Cortex of kidney (tissue), 1 donor: ENCODE measurements at places on chromosomes 7 and 10.

- DNase-seq = no peak
Measured at GRCh38 chr7:22555476-22555875, 55.5 kb upstream of the STEAP1B start.

- no peak for DNase-seq
Measured at GRCh38 chr10:103793920-103794883, 61.2 kb downstream of the SH3PXD2A start.

- DNase-seq = no peak
Measured at GRCh38 chr7:91343996-91344629, 79.9 kb downstream of the FZD1 start.

GRCh38 chr10:21832821-21833130, 170.8 kb downstream of the DNAJC1 start:
- DNase-seq = no peak

GRCh38 chr7:67018940-67019339, 22.3 kb downstream of the TYW1 start:
- no peak for DNase-seq

GRCh38 chr7:157813741-157814661, 477.2 kb downstream of the DNAJB6 start:
- no peak for DNase-seq

- no peak for DNase-seq
Measured at GRCh38 chr7:153847828-153848227, 204.4 kb upstream of the DPP6 start.

- no peak for DNase-seq
Measured at GRCh38 chr7:149874644-149875028, 867 bp downstream of the ATP6V0E2 start.

DNA sequence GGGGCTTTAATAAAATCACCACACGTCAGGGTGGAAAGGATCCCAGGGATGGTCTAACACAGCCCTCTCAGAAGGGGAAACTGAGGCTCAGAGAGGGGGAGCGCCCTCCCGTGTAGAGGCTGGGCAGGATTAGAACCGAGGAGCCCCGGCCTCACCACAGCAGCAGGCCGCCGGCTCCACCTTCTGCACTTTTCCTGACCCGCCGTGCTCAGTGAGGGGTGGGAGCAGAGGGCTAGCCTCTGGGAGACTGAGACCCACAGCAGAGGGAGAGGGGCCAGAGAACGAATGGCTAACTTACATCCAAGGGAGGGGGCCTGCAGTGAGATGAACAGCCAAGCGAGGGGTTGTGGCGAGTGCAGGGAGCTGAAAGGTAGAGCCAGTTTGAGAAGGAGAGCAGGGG, 79.5 kb downstream of the COL13A1 start:
- DNase-seq = no peak

DNA sequence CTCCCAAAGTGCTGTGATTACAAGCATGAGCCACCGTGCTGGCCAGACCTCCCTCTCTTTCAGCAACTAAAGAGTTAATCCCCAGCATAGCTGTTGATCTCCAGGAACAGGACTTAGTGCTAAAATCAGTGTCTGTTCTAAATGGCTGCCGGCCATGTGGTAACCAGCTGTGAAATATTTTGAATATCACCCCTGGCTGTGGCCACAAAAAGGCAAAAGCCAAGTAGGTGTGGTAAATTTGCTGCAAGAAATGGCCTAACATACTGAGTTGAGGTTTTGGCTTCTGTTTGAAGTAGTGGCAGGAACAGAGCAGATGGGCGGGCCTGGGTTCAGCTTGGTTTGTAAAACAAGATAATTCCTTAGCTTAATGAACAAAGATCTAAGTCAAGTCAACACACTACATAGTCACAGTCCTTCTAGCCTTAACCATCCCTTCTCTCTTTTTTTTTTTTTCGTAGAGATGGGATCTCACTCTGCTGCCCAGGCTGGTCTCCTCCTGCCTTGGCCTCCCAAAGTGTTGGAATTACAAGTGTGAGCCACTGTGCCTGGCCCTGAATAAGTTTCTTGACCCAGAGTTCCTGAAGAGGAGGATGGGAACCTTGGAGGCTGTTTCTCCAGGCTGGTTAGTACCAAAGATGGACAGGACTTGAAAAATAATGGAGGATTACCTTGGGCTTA, 22.7 kb upstream of the AGFG2 start:
- DNase-seq = no peak

DNA sequence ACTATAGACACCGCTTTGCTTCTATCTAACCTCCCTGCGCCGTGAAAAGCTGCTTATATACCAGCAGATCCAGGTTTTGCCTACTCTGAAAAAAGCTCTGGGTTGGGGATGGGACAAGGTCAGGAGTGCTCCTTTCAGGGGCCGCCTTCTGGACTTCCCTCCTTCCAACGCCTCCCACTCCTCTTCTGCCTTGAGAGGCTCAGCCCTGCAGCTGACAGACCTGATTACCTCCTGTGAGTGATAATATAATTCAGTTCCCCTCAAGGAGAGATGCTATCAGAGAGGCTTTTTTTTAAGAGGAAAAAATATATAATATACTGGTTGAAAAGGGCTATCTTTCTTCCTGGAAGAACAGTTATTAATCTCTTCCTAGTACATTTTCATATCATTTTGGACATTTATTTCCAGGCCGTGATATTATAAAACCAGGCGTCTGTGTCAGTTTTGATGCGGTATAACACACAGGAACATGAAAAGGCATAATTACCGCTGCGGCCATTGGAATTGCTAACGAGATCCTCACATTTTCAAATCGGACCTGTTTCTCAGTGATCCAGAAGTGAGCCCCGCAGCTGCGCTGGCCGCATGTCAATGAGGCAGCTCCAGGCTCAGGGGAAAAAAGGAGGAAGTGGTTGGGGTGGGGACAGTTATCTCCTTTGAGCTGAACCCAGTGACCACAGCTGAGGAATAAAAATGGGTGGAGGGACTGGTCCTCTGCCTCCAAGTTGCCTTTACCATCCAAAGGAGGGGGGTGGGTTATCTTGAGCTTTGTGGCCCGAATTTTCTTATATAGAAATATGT, 457.1 kb downstream of the TYW1 start:
- no peak for DNase-seq

DNA sequence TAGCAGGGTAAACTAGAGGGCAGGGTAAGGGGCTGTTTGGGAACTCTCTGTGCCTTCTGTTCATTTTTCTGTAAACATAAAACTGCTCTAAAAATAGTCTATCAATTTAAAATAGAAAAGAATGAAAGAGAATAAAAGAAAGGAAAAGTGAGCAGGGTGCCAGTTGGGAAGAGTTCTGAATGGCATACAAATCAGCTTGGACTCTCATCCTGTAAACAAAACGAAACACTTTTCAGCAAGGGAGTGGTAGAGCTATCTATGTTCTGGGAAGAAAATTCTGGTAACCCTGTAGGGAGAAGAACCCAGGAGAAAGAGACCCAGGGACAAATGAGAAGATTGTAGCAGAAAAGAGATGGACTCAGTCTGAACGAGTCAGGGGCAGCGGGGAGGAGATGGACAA, 24.6 kb downstream of the SCRN1 start:
- no peak for DNase-seq

GRCh38 chr7:27188386-27189294, 3.6 kb upstream of the HOXA11 start:
- no peak for DNase-seq
